ENCODE measurements at places on chromosomes 4 and X. TPM values are rescaled to one million over a fixed set of nuclear protein-coding genes. Genes with fewer than 3 reads are reported as not detected.

GRCh38 chr4:115259642-115260041 lies 146.2 kb upstream of the NDST4 start:
- DNase-seq: no peak

- DNase-seq: no peak
These were observed 46.0 kb upstream of the C1QTNF7 start for GRCh38 chr4:15381806-15382338.

The CRMP1 gene
- 1.8 TPM for total RNA-seq

DNA sequence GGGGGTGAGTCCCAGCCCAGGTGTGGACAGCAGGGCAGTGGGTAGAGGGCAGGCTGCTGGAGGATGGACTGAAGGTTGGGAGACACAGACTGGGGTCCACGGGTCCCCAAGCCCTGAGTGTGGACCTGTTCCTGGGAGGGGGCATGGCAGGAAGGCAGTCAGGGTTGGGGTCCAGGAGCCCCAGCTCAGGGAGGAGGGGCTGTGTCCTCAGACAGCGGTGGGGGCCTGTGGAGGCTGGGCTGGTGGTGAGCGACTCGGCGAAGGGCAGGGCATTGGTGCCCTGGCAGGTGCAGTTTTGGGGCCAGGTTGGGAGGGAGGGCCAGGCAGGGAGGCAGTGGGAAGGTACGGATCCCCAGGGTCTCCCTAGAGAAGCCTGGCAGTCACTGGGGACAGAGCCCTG lies 34.0 kb downstream of the DOK7 start:
- no peak for DNase-seq

- no peak for DNase-seq
These were observed 446.3 kb downstream of the TRAM1L1 start for GRCh38 chr4:116639070-116639577.

DNA sequence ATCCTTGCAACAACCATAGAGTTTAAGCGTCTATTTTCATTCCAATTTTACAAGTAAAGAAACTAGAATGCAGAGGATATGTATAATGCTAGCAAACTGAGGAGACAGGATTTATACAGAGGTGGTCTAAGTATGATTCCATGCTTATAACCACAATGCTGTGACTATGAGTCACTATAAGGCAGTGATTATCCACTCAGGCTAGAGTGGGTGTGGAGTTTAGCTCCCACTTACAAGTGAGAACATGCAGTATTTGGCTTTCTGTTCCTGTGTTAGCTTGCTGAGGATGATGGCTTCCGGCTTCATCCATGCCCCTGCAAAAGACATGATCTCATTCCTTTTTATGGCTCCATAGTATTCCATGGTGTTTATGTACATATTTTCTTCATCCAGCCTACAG lies 41.6 kb upstream of the EDA2R start:
- no peak for DNase-seq

The MSX1 gene
- total RNA-seq: 1.6 TPM

DNA sequence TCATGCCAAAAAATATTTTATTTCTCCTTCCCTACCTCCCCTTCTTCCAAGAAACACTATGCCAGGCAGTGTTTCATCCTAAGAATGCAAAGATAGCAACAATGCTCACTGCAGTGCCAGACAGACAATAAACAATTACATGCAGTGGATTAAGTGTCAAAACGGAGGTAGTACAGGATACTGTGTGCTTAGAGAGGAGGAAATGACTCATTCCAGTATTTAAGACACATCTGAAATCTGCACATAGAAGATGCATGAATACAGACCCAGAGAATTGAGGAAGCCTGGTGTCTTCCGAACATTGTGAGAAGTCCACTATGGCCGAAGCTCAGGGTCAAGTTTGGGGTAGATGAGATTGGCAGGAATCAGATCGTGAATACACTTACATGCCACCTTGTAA lies 326.4 kb downstream of the PPP3CA start:
- DNase-seq: no peak

The STPG2 gene
- not detected for total RNA-seq

Data from epithelial cell of proximal tubule (primary cell).